ENCODE measurements at places on chromosomes 3 and 15. TPM values are rescaled to one million over a fixed set of nuclear protein-coding genes. Genes with fewer than 3 reads are reported as not detected.

DNA sequence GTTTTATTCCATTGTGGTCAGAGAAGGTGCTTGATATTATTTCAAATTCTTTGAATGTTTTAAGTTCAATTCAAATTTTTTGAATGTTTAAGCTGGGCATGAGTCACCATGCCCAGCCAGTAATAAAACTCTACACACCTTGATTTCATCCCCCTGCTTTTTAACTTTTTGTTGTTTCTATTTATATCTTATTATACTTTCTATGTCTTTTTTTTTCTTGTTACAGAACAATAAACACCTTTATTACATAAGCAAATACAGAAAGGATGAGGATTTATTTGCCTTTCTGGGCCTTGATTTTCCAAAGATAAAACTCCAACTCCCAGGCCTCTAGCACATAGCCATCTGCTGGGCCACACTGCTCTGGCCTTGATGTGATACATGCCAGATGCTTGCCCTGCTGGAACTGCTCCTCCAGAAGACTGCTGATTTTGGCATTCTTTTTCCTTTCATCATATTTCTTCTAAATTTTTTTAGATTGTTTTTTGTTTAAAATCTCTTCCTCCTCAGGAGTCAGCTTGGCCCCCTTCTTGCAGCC lies 14.0 kb downstream of the DNAH12 start:
- no peak for DNase-seq

DNA sequence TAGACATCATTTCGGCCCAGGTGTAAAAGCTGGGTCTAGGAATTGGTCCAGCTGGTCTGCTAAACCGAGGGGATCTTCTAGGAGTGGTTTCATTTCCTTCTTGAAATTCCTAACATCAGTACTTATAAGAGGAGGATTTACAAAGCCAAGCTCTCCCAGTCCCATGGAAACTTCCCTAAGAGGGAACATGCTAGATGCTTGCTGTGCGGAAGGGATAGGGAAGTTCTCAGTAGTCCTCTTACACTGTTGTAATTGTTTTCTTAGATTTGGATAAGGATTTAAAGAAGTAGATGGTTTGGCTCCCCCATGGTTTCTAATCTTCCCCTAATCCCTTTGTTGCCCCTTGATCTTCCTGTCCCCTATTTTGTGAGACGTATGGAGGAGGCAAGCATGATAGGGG lies 89.7 kb upstream of the XCR1 start:
- no peak for DNase-seq

DNA sequence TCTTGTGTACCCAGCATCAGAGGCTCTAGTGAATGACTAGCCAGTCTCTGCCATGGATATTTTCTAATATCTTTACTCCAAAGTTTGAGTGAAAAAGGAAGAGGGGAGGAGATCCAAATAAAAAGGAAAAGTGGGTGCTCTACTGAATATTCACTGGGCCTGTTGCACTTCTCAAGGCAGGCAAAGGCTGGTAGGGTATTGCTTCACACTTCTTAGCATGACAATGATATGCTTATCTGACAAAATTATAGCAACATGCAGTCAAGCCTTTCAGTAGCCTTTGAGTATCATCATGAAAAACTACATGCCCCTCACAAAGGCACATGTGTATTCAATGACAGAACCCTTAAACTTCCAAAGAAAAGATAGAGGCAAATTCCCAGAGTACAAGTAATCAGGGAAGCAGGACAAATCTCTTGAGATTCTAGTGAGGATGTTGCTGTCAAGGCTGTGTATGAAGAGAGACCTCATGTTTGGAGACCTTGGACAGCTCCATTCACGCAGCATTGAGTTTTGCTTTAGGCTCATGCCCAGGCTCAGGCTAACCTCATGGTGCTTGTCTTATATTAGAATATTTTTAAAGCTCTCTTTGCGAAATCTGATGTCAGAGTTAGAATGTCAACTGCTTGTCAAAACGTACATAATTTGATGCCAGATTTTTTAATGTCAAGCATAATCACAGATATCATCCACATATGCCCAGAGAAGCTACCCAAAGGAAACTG lies 506.9 kb downstream of the OCA2 start:
- DNase-seq: no peak

GRCh38 chr15:68786753-68787152 lies 33.9 kb downstream of the ANP32A start:
- no peak for DNase-seq

GRCh38 chr15:100901702-100902435 lies 17.3 kb upstream of the LRRK1 start:
- no peak for DNase-seq

DNA sequence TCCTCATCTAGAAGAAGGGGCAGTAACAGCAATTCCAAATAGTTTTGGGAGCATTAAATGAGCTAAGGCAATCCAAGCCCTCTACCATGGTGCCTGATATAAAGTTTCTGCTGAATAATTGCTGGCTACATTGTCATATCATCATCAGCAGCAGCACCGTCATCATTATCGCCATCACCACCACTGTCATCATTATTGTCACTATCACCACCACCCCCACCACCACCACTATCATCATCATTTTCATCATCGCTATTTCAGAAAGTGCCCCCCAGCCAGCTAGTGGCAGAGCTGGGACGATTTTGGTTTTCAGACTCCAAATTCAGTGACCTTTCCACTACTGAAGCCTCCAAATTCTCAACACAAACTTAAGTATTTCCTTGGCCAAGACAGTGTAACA lies 15.0 kb downstream of the XCR1 start:
- DNase-seq: no peak

DNA sequence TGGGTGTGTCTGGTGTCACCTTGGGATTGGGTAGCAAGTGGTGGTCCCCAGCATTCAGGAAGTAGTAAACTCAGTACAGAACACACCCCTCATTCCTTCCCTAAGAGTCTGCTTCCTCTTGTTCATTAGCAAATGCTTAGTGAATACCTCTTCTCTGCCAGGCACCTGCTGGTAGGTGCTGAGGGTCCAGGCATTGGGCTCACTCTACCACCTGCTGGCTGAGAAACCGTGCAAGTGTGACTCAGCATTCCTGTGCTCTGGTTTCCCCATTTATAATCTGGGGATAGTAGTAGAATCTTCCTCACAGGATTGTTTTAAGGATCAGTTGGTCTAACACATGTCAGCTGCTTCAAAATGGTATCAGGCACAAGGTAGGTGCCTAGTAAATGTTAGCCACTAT lies 4.8 kb downstream of the SHF start:
- no peak for DNase-seq

The EOGT gene
- total RNA-seq: 29.8 TPM

The ZNF774 gene
- total RNA-seq: 3.3 TPM

The CELSR3 gene
- 1.1 TPM for total RNA-seq

The GRIP2 gene
- under 0.01 TPM for total RNA-seq

Measured in bronchial epithelial cell (primary cell).